ENCODE measurements at places on chromosomes 4 and X.

DNA sequence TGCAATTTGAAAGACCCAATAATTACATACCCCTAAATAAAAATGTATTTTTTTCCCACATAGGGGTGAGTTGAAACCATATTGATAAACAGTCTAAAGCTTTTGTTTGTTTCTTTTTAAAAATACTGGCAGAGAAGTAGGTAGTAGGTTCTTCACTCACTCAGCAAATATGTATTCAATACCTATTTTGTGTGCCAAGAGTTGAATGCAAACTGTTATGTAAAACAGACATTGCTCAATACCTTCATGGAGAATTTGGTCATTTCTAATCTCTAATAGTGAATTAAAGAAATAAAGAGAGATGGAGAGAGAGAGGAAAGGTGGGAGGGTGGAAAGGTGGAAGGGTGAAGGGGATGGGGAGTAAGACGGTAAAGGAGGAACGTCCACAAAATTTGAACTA lies 589.9 kb upstream of the GNPDA2 start:
- DNase-seq: no peak

GRCh38 chrX:132809581-132809980 lies 148.8 kb downstream of the HS6ST2 start:
- no peak for DNase-seq

GRCh38 chrX:46125111-46125510 lies 420.1 kb downstream of the ZNF674 start:
- no peak for DNase-seq

GRCh38 chr4:31190671-31191070 lies 470.5 kb downstream of the PCDH7 start:
- no peak for DNase-seq

GRCh38 chr4:169745291-169745690 lies 12.5 kb downstream of the HPF1 start:
- DNase-seq: no peak

GRCh38 chr4:185179488-185179887 lies 24.3 kb downstream of the CFAP97 start:
- DNase-seq: no peak

GRCh38 chr4:185165605-185166063 lies 22.6 kb downstream of the SLC25A4 start:
- DNase-seq: no peak

- DNase-seq: no peak
Measured at GRCh38 chr4:76898385-76898692, 395 bp upstream of the SOWAHB start.

- no peak for DNase-seq
Measured at GRCh38 chr4:71833232-71833900, 49.5 kb upstream of the GC start.

DNA sequence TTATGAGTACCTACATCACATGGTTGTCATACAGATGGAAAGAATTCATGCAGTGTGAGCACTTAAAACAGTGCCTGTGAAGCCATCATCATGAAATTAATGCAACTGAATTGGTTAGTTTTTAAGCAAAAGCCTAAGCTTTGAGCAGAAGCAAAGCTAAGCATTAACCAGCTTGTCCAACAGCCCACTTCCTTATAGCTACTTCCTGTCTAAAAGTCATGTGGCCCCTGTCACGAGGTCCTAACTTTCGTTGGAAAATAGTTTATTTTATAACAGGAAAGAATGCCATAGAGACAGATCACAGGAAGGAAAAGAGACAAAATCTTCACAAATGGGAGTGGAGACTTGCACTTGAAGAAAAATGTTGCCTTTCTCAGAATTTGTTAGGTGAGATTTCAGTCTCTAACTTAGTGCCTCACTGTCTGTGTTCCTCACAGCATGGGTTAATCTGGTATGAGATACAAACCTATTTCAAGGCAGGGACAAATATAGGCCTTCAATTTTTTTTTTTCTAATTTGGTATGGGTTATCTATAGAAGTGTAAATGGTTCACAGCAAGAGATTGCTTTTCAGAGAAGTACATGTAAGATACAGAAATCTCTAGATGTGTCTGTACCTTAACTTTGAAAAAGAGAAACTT lies 27.7 kb upstream of the VCX start:
- no peak for DNase-seq

- peak; percentile 4 for DNase-seq
Measured at GRCh38 chr4:26807330-26807729, 53.3 kb upstream of the STIM2 start.

GRCh38 chr4:83262682-83263081 lies 21.9 kb downstream of the COQ2 start:
- no peak for DNase-seq

DNA sequence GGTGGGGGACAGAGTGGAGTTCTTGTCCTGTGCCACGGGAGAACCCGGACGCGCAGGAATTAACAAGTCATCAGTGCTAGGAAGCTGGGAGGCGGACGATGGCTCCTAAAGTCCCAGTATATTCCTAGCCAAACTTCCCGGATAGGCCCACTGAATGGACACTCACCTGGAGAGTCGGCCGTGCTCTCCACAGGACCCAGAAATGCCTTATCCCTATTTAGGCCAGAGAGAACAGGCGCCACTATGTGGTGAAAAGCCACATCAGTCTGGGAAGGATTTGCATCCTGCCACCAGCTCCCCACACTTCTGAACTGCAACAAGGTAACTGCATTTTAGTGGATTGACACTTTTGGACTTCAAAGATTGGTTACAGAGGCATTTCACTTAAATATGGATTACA lies 1.1 kb downstream of the CFAP299 start:
- DNase-seq: peak; percentile 23

DNA sequence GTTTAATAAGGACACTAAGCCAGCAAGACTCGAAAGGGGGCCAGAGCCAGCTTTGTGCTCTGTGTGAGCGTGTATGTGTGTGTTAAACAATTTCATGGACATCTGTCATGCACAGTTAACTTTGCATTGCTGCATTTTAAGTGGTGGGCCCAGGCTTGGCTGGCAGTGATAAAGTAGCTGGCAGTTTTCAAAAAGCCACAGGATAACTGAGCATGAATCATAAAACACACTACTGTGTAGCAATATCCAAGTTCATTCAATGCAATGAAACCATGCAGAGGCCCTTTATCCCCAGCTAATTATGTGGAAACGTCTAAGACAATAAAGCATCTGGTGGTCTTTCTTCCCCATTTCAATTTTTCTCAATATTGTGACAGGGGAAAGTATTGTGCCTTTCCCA lies 132.9 kb downstream of the NKX6-1 start:
- DNase-seq: peak; percentile 48

DNA sequence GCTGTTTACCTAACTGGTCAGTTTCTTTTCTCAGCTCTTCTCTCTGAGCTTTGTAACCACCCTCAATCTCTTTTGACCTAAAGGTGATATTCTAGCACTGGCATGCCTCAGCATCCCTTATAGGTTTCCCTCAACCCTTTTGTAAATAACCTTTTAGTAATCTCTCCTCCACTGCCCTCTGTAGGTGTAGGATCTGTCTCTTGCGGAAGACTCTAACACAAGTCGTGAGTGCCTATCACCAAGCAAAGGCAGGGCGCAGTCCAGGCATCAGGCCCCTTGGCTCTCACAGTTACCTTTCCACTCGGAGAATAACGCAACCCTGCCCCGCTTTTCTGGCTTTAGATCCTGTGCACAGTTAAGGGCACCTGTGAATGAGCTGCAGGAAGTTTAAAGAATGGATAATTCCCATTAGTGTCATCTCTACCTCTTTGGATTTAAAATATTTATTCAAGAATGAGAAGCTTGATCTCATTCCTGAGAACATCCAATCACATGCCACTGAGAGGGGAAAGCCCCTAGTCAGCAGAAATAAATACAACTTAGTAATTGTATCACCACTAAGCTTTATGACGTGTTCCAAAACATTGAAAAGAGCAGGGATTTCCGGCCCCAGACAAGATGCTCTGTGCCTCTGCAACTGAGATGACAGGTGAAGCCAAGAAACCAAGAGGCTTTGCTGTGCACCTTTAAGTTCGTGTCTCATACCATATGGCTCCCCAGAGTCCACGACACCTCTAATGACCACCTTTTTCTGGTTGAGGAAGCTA lies 58.8 kb downstream of the SPINK2 start:
- no peak for DNase-seq

DNA sequence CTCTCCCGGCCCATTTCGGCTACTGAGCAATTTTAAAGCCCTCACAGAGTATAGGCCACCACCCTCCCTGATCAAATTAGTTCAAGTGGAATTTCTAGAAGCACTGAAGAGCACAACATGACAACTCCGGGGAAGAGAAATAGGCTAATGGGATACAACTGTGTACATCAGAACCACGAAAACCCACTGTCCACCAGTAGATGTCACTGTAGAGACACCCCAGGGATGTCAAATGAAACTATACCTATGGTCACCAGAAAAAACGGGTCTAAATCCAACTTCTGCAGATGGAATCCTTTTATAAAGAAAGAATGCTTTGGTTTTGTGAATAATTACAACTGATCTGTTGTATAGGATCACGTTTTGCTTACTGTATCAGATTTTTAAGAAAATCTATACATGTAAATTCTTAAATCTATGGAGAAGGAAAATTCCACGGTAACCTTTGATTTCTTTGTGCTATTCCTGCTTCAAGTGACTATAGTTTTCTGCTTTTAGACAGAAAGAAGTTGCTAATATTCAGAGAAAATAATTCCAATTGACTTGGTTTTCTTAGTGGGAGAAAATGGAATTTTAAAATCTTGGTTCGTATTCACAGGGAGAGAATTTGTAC lies 29.5 kb upstream of the MAP3K15 start:
- DNase-seq: peak; percentile 13

GRCh38 chrX:11193035-11193469 lies 81.9 kb downstream of the HCCS start:
- DNase-seq: no peak

- DNase-seq: no peak
Measured at GRCh38 chrX:44303119-44303518, 40.4 kb downstream of the EFHC2 start.

DNA sequence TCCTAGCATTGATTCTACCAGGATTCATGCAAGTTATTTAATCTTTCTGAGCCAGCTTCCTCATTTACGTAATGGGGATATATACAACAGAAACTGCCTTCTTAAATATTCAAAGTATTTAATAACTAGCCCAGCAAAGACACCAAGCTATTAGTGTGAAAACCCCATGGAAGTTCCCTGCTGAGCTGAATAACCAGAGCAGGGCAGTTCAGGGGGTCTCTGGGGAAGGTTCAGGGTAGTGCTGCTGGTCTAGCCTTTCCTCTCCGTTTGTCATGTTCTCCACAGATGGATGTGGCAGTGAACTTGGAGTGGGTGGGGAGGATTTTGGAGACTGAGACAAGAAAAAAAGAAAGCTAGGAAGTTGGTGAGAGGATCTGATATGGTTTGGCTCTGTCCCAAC lies 240.8 kb upstream of the TAPT1 start:
- no peak for DNase-seq

DNA sequence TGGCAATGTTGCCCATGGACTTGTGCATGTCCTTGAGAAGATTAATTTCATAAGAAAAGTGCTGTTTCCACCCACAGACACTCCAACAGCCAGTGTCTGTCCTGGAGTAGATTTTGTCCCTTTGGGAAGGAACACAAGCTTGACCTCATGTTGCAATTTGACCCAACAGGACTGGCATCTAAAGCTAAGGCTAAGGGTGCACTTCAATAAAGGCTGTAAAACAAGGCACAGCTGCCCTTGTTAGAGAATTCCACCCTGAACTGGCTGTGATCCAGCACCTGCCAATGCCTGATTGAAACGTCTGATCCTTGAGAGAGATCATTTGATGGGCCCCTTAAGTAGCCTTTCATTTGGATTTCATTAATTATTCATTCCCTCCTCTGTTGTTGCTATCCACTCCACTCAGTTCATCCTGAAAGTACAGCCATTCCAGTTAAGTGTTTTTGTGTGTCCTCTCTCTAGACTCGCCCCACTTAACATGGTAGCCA lies 56.2 kb downstream of the CD99L2 start:
- no peak for DNase-seq

DNA sequence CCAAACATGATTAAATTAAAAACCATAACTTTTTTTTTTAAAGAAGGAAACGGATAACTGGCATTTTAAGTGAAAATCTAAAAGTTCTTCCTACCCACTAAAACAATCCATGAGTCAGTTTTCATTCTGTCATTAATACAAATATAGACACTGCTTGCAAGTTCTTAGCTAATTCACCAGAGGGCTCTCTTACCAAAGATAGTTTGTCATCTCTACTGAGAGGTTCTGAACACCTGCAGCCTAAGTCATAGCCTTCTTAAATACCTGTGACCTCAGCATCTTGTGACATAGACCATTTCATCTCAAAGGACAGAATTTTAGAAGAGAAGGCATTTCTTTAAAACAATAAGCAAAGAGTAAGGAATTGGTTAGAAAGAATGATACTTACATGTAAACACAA lies 65.3 kb upstream of the FAM120C start:
- peak; percentile 13 for DNase-seq

- no peak for DNase-seq
Measured at GRCh38 chr4:125225806-125226205, 88.9 kb upstream of the FAT4 start.

GRCh38 chr4:136078976-136079375 lies 1453.3 kb downstream of the PCDH18 start:
- DNase-seq: no peak

- DNase-seq: no peak
Measured at GRCh38 chr4:83118869-83119268, 4.3 kb upstream of the PLAC8 start.

DNA sequence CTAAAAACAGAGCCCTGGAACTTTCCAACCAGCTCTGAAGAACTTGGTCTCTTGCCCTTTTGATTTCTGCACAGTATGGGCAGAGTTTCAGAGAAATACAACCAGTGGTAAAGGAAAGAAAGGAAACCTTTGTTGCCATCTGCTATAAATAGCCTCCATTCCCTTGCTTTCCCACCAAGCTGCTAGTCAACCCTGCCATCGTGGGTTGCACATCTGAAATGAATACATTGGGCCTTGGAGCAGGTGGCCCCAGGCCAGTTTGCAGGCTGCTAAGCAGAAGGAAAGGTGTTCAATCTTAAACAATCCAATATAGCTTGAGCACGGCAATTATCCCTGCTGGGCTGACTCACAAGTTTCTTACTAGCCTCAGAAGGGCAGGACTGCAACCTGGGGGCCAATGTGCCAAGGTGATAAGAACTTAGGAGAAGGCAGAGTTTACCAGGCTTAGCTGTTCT lies 142.5 kb downstream of the PPARGC1A start:
- no peak for DNase-seq

DNA sequence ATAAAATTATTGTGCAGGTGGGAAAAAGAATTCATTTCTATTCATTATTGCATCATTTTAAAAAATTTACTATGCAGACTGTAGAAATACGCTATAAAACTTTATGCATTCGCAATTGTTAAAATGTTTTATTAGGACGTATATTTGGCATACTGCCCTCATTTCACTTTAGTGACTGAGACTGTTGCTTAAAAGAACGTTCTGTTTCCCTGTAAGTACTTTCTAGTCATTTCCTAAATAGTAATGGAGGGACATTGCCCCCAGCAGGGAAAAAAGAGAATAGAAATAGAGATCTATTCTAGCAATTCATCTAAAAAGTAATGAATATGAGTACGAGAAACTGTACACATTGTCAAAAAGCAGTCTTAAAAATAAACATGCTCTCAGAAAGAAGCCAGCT lies 1295.8 kb upstream of the TENM3 start:
- no peak for DNase-seq

Data from NCI-H1694 treated with DMSO at 0.1 percent for 48 hours (cell line).